ENCODE measurements at places on chromosomes 6 and 20. TPM values are rescaled to one million over a fixed set of nuclear protein-coding genes. Genes with fewer than 3 reads are reported as not detected.

GRCh38 chr20:13220194-13220903 is 725 bp upstream of the ISM1 start:
- DNase-seq: peak; percentile 3

- peak; percentile 37 for DNase-seq
These were observed 1.1 kb upstream of the SLC22A23 start for GRCh38 chr6:3457710-3458602.

DNA sequence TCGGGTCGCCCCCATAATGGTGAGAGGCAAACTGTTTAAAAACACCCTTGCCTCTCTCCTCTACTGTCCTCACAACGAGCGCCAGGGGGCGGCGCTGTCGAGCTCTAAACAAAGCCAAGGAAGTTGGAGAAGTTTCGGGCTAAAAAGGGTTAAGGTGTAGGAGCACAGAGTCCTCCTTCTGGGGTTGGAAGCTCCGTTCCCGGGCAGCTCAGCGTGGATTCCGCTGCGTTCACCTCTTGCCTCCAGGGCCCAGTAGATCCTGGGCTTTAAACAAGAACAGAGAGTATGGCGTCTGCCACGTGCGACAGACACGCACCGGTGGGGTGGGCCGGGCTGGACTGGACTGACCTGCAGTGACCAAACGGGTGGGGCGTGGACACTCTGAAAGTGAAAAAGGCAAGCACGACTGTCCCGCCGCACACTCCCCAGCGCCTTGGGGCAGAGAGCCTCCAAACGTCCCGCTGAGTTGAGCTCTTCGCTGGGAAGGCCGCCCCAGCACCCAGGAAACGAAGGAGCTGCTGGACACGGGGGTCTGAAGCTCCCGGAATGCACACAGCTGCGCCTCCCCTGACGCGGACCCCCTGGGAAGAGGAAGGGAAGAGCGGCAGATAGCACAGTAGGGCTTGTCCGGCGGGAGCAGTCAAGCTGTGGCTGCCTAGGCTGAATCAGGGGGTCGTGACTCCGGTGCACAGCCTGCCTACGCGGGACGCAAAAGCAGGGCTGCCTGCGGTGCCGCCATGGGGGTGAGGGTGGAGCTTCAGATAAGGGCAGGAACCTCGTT is 1.6 kb upstream of the THBD start:
- DNase-seq: no peak

- DNase-seq: no peak
These were observed 27.5 kb upstream of the NHSL1 start for GRCh38 chr6:138526822-138527235.

GRCh38 chr6:132511831-132512220 is 1.1 kb downstream of the STX7 start:
- DNase-seq: no peak

DNA sequence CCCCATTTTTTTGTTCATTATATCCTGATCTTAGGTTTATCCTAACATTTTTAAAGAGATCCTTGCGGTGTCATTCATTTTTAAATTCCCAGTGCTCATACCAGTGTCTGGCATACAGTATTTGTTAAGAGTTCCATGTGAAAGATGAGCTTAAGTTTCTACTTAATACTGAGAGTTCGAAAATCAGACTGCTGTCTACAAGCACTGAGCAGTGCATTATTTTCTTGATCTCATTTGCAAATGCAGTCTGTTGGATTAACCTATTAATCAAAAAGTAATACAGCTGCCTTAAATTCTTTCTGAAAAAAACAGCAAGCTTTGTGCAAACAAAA is 663 bp downstream of the COQ3 start:
- no peak for DNase-seq

DNA sequence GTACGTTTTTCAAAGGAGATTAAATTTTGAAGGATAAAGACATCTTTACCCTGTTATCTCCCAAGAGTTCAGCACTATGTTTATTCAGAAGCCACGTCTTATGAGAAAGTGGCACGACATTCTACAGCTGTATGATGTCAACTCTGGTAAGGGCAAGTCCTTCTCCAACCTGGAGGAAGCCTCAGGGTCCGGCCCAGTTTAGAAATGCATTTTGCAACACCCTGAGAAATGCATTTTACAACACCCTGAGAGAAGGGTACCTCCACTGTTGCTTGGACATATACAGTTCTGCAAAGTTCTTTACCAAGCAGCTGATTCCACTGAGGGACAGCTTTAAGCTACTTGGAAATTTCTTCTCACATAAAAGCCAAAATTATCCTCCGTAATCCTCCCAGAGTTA is 17.5 kb downstream of the NAPB start:
- no peak for DNase-seq

GRCh38 chr6:108421366-108421765 is 126.5 kb downstream of the AFG1L start:
- no peak for DNase-seq

GRCh38 chr6:134984821-134985220 is 34.9 kb upstream of the ALDH8A1 start:
- DNase-seq: no peak

The WFDC12 gene
- total RNA-seq: not detected
